ENCODE measurements at places on chromosomes 6 and 20.

- peak; percentile 65 for DNase-seq
These were observed 71.3 kb upstream of the SLC2A12 start for GRCh38 chr6:134123666-134124208.

GRCh38 chr6:154249499-154250298 is 106.9 kb downstream of the IPCEF1 start:
- no peak for DNase-seq

DNA sequence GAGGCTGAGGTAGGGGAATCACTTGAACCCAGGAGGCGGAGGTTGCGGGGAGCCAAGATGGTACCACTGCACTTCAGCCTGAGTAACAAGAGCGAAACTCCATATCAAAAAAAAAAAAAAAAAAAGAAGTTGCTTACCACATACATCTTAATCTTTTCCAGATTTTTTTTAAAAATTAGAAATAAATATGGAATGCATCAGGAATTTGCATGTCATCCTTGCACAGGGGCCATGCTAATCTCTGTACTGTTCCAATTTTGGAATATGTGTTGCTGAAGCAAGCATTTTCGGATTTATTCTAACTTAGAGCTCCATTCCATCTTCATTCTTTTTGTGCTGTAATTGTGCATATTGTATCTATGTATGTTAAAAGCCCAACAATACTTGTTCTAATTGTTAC is 62.5 kb downstream of the TRPC4AP start:
- DNase-seq: no peak

- DNase-seq: no peak
These were observed 95.9 kb downstream of the GMDS start for GRCh38 chr6:2149361-2150006.

GRCh38 chr20:58652606-58653294 is 1.7 kb downstream of the STX16 start:
- DNase-seq: no peak

DNA sequence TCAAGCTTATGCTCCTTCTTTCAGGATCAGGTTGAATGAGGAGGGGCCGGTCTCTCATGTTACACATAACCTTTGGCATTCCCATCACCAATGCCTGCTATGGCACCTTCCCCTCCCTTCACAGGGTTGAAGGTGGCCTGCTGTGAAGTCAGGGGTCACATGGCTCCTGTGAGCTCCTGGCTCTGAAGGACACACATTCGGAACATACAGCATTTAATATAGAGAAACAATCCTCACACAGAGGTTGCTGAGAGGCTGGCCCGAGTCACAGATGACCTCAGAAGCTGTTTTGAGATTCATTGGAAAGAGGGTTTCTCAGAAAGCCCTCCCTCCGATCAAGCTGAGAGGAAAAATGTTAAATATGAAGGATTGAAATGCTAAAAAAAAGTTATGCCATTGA is 82.1 kb downstream of the PSMG4 start:
- DNase-seq: peak; percentile 26

DNA sequence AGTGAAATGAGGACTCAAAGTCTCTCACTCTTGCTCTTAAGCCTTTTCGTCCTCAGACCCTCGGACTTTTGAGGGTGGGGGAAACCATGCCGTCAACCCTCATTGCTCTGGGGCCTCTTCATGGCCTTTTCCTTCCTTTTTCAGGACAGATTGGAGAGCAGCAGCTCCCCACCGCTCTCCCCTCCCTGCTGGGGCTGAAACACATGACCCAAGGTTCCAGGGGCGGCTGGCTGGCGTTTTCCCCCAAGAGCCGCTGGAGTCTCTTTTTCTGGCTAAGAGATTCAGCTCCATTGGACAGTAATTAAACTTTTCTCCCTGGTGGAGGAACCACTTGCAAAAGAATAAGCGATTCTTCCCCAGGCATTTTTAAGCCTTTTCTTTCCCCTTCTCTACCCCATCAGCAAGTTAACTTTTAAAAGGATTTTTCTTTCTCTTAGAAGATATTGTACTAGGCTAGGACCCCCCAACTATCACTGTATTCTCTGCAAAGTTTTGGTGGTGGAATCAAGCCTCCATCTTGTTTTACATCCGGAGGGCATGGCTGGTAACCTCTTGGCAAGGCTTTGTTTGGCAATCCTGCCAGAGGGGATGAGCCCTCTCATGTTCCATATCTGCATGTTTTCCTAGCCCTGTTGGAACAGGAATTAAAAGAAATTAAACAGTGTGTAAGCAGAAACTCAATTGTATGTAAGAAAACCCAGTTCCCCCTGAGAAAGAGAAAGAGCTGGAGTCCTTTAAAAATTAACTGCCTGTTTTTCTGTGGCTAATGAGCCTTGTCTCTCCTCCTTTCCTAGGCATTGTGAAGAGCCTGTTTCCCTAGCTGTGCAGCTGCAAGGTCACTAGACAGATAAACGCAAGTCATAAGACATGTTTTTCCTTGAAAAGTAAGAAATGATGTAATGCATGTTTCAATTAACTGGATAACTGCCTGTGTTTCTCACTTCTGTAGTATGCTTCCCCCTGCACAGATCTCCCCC is 100.8 kb upstream of the GPR6 start:
- DNase-seq: no peak

DNA sequence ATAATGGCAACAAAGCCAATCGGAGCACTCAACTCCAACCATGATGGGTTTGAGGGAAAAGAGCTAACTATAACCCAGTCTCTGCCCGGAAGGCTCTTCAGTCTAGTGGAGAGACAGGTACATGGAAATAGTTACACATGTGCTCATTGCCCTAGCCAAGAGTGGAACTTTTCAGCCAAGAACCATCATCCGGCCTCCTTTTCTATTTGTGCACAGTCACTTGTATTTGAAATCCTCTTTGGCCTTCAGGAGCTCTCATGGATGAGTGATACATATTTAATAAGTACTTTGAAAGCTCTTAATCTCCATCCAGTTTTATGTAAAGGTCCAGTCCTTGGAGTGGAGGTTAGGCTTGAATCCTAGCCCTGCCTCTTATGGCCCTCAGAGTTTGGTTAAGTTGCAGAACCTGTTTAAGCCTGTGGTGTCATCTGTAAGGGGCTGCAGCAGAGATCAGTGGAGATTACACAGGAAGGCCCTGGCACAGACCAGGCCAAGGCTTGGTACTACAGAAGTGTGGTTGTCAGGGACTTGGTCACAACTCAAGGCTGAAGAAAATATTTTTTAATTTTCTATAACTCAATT is 72.3 kb upstream of the SMLR1 start:
- DNase-seq: no peak

DNA sequence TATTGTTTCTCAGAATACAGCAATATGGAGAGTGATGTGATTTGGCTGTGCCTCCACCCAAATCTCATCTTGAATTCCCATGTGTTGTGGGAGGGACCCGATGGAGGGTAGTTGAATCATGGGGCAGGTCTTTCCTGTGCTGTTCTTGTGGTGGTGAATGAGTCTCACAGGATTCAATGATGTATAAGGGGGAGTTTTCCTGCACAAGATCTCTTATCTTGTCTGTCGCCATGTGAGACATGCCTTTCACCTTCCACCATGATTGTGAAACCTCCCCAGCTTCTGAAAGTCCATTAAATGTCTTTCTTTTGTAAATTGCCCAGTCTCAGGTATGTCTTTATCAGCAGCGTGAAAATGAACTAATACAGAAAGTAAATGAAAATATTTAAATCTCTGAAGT is 234.8 kb upstream of the TENT5A start:
- DNase-seq: no peak

- no peak for DNase-seq
These were observed 24.2 kb downstream of the CGA start for GRCh38 chr6:87070741-87071140.

DNA sequence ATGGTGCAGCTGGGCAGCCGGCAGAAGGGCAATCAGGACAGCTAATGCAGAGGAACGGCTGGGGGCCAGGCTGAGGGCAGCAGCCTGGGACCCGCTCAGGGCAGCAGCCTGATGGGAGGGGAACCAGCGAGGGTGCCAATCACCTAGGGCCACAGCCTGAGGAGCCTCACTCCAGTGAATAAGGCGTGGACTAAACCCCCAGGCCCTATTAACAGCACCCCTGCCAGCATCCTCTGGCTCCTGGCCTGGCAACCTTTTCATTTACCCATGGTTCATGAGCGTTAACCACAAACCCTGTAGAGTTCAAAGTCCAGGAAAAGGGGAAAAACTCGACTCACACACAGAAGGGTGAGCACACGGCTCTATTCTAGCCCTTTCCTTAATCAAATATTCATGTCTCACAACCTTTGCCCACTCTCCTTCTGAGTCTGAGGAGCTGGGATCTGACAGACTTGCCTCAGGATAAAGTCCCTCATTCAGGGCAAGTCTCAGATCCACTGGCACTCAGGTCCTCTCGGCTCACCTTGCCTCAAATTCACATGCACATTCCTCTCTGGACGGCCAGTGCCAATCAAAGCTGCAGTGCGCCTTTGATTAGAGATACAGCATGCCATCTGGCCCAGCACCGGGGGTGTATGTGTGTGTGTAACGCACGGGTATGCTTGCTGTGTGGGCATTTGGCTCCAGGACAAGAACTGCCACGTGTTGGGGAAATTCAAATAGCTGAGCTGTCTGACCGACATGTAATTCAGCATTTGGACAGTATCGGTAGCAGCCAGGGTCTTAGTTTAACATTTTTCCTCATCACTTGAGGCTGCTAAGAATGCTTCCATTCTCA is 86.9 kb upstream of the TRAF3IP2 start:
- no peak for DNase-seq

DNA sequence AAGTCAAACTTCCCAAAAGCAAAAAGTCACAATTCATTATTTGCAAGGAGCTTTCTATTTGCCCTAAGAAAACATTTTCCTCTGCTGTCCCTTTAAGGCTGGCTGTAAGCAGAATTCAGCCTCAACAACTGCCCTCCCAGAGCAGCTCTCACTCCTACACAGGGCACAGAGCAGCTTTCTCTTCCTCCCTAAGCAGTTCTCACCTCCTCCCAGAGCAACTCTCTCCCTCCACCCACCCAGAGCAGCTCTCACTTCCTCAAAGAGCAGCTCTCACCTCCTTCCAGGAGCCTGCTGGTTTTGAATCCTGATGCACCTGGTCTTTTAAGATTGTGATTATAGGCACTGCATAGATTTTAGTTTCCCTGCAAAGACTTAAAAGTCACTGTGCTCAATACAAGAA is 120.6 kb upstream of the TMEM181 start:
- peak; percentile 23 for DNase-seq

DNA sequence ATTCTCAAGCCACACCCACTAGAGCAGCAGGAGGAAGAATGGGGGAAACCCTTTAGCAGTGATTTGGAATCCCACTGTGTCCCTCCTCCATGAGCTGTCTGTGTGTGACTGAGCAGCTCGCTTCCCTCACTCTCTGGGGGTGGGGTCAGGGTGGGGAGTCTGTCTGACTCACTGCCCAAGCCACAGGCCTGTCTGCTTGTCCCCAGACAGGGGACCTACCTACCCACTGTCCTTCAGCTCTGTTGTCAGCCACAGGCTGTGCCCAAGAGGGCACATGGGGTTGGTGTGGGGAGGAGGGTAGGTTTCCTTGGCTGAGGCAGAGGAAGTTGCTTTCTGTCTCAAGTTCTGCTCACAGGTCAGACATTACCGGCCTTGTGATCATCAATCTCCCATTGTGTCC is 127.0 kb downstream of the MAFB start:
- no peak for DNase-seq

GRCh38 chr20:60001108-60001507 is 42.9 kb downstream of the CDH26 start:
- no peak for DNase-seq

- DNase-seq: no peak
These were observed 10.8 kb downstream of the DDX27 start for GRCh38 chr20:49230021-49230420.

- DNase-seq: no peak
These were observed 153.2 kb upstream of the PRND start for GRCh38 chr20:4568361-4568959.

- no peak for DNase-seq
These were observed 327.2 kb downstream of the CBLN4 start for GRCh38 chr20:55678126-55678525.

GRCh38 chr6:135722679-135723078 is 128.8 kb upstream of the PDE7B start:
- DNase-seq: no peak

DNA sequence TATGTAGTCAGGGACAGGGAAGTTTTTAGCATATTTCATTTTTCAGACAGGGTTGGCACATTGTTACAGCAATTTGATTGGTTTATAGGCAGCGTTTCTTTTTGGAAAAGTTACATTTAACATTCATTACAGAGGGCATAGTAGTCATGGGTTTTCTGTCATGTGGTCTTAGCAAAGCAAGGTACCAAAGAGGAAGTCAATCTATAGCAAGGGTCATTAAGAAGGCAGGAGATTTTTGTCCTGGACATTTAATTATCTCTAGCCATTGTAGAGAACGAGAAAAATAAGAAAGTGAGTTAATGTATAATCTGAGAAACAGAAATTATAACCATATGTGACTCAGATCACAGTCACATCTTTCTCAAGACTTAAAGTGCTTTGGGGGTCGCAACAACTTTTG is 47.4 kb downstream of the TPD52L1 start:
- DNase-seq: no peak

GRCh38 chr20:41617059-41617901 is 897 bp downstream of the CHD6 start:
- DNase-seq: peak; percentile 50

DNA sequence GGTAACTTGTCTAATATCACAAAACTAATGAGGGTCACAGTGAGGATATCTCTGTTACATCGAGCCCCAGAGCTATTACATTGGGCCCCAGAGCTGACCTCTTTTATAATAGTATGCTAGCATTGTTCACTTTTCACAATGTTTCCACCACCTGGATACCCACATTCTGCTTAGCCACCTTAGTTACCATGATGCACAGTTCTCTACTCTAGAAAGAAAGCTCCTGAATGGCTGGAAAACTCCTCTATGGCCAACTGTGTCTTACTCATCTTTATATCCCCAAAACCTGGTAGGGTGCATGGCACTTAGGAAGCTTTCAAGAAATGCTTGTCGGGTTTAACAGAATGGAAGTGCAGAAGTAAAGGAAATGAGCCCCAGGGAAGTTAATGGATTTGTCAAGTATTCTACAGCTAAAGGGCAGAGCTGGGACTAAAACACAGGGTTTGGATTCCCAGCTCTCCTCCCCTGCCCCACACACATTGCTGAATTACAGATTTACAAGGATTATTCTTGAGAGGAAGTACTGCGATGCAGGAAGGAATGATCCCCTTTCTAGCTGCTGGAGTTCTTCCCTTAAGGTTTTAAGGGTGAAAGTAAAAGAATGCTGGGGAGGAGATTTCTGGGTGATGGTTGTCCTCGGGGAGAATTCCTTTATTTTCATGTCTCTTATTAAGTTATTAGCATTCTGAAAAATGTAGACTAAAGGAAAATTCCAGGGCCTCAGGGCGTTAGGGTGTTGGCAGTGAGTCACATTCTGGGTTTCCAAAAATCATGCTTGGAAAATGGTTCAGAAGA is 16.1 kb upstream of the HINT3 start:
- DNase-seq: no peak

GRCh38 chr6:35786810-35787209 is 6.0 kb downstream of the CLPSL1 start:
- DNase-seq: no peak

GRCh38 chr6:148867862-148868261 is 121.0 kb downstream of the UST start:
- DNase-seq: no peak

GRCh38 chr6:5167501-5167900 is 82.4 kb downstream of the PPP1R3G start:
- no peak for DNase-seq

Measured in cardiac muscle cell (in vitro differentiated cells and primary cell).